ENCODE measurements at places on chromosomes 5 and 9.
A peak's percentile ranks its signal among the peaks of the same experiment; 100 is the strongest.

DNA sequence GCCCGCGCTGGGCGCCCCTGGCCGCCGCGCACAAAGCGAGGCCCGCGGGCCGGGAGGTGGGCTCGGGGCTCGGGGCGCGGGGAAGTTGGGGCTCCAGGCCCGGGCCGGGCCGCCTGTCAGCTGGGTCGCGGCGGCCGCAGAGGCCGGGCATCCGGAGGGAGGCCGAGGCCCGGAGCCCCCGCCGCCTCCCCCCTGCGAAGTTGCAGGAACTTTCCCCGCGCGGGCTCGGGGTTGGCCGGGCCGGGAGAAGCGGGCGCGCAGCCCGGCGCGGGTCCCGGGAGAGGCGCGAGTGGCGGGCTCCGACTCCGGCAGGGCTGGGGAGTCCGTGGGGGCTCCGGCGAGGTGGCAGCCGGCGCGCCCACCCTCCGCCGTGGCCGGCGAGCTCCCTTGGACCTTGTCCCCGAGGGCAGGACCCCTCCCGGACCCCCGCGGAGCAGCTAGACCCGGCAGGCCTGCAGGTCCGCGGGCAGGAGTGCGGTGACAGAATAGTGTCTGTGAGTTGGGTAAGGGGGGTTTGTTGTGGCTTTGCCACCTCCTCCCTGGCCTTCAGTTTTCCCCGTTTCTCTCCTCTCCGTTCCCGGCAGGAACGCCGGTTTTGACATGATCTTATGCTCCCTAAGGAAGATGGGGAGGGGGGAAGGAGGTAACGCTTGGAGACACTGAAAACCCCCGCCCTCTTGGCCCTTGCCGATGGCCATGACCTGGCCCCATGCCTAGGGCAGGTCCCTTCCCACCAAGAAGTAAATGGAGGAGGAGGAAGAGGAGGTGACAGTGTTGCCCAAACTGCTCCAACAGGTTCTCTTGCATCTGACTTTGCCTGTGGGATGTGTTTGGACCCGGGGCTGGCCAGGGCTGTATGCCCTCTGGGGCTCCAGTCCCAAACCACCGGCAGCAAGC is 942 bp downstream of the PHF2 start:
- DNase-seq = peak; percentile 36

- DNase-seq = no peak
Measured at GRCh38 chr9:18811171-18811570, 221.8 kb downstream of the SAXO1 start.

GRCh38 chr9:110142253-110142652 is 65.7 kb downstream of the C9orf152 start:
- no peak for DNase-seq

- DNase-seq = no peak
Measured at GRCh38 chr5:7377761-7378160, 18.2 kb upstream of the ADCY2 start.

- DNase-seq = no peak
Measured at GRCh38 chr9:121192518-121192917, 9.2 kb downstream of the RAB14 start.

Measured in GM06990 (cell line).